ENCODE measurements at places on chromosomes 7 and 10.

DNA sequence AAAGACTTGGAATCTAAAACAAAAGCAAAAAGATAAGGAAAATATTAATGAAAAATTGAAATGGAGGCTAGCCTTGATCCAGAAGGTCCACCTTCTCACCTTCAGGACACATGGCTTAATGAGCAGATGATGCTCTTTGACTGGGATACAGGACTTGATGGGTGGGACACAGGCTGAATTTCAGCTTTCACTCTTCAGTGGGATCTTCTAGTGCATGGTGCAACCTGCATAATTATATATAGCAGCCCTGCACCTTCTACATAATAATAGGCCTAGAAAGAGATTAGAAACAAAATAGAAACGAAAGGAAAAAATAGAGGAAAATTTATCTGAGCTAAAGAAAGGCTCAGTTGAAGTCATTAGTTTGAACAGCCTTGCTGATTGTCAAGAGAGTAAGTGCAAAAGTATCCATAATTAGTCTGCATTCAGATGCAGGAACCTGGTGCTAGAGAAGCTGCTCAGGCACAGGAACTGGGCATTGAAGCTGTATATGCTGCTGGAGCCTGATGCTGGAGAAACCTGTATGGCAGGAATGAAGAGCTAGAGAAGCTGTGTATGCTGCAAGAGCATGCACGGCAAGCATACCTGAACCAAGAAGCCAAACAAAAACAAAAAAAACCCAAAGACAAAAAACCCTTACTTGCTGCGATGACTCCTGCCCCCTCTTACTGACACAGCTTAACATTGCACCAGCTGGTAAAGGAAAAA is 19.4 kb downstream of the MKLN1 start:
- no peak for DNase-seq

- DNase-seq, result no peak
These were observed 182.1 kb downstream of the NEBL start for GRCh38 chr10:20714979-20715378.

DNA sequence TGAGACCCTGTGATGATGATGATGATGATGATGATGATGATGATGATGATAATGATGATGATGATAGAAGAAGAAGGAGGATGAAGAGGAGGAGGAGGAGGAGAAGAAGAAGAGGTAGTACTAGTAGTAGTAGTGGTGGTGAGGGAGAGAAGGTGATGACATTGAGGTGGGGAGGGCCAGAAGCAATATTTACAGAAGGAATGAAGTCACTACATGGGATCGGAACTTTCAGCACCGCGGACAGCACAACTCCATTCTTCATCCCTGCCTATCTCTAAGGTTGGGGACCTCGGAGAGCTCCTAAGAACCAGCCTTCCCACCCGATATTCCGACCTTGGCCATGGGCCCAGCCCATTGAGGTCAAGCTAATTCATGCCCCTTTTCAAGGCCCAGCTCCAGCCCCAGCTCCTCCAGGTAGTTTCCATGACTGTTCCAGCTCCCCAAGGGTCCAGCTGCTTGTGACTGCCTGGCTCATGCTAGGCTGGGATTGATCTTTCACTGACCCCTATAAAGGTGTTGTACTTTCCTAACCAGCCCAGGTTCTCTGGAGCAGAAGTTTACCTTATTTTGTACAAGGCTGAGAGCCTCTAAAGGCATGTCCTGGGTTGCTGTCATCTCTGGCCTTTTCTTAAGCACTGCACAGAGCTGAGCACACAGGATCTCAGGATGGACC is 10.3 kb downstream of the CRHR2 start:
- DNase-seq, result peak; percentile 27

DNA sequence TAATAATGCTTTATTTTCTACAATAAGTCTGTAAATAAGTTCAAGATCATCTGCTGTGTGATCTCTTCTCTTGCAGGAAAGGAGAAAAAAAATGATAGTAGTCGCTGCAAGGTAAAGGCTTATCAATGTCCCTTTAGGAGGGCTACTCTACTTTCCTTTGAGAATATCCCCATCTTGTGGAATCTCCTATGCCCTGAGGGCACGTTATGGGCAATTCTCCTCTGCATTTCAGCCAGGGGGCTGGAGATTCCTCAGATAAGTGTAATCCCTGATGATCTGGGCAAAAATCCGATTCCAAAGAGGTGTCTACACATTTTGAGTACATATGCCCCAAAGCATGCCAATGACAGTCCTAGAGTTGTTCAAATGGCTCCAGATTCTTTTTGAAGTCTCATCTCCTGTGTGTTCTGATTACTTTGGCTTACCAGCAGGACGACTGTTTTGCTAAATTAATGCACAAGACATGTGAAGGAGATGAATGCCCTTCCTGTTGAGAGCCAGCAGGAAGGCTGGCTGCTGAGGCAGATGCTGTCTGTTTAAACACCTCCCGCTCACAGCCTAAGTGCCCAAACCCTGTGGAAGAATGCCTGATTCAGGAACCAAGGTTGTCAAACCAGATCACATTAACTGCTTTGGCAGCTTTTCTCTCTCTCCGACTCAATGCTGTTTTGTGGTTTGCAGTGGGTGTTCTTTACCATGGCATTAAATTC is 171.2 kb upstream of the COL1A2 start:
- no peak for DNase-seq

GRCh38 chr10:84298057-84298456 is 30.3 kb upstream of the CCSER2 start:
- DNase-seq, result no peak

DNA sequence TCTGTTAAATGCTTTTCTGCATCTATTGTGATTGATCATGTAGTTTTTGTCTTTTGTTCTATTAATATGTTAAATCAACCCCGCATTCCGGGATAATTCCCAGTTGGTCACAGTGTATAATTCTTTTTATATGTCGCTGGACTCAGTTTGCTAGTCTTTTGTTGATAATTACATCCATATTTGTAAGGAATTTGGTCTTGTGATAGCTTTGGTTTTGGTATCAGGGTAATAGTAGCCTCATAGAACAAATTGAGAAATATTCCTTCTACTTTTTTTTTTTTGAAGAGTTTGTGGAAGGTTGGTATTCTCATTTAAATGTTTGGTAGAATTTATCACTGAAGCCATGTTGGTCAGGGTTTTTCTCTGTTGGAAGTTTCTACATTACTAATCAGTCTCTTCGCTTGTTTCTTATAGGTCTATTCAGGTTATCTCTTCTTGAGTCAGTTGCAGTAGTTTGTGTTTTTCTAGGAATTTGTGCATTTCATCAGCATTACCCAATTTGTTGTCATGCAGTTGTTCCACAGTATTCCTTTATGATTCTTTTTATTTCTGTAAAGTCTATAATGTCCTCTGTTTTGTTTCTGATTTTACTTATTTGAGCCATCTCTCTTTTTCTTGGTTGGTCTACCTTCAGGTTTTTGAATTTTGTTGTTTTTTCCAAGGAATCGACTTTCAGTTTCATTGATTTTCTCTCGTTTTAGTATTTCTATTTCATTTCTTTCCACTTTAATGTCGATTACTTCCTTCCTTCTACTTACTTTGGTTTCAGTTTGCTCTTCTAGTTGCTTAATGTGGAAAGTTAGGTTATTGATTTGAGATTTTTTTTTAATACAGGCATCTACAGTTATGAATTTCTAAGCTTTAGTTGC is 64.6 kb upstream of the GJD4 start:
- DNase-seq, result no peak

GRCh38 chr10:29596356-29596755 is 38.4 kb downstream of the SVIL start:
- no peak for DNase-seq

DNA sequence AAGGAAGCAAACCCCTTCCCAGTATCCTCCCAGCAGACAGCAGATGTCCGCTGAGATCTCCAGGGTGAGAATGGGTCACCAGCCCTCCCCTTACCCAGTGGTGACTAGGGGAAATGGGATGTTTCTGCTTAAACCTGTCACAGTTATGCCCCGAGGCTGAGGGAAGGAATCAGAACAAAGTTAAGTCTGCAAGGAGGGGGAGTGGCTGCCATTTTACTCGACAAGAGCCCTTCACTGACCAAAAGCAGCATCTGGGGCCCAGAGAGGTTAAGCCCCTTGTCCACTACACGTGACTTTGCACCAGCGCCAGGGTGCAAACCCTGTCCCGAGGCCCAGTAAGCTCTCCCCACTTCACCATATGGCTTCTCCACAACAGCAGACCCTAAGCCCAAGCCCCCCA is 4.6 kb upstream of the NANOS1 start:
- no peak for DNase-seq

- no peak for DNase-seq
These were observed 26.4 kb downstream of the ARL4A start for GRCh38 chr7:12713625-12714378.

- no peak for DNase-seq
These were observed 321.9 kb downstream of the PTPRN2 start for GRCh38 chr7:158265743-158266080.

- DNase-seq, result no peak
These were observed 90.2 kb downstream of the IPMK start for GRCh38 chr10:58177362-58177947.

DNA sequence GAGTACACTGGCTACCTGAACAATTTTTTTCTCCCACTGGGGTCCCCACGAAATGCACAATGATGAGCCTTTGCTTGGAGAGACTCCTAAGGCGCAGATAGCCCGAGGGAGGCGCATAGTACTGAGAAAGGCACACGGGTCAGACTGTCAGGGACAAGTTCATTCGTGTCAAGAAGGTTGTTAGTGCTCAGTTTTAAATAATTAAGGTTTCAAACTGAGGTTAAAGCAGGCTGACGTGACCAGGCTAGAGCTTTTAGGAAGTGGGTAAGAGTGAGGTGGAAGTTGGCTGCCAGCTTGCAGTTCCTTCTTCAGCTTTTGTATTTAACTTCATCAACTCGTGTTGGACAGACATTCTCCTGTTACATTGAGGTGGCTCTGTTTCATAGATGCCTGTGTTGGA is 31.6 kb downstream of the RBM33 start:
- no peak for DNase-seq

- peak; percentile 74 for DNase-seq
These were observed 25.2 kb downstream of the GET4 start for GRCh38 chr7:901388-902154.

DNA sequence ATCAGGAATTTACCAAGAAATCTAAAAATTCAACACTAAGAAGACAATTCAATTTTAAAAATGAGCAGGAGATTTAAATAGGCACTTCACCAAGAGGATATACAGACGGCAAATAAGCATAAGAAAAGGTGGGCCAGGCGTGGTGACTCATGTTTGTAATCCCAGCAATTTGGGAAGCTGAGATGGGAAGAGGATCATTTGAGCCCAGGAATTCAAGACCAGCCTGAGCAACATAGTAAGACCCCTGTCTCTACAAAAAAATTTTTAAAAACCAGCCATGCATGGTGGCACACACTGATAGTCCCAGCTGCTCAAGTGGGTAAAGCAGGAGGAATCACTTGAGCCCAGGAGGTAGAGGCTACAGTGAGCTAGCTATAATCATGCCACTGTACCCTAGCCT is 3.5 kb upstream of the AKR1D1 start:
- no peak for DNase-seq

DNA sequence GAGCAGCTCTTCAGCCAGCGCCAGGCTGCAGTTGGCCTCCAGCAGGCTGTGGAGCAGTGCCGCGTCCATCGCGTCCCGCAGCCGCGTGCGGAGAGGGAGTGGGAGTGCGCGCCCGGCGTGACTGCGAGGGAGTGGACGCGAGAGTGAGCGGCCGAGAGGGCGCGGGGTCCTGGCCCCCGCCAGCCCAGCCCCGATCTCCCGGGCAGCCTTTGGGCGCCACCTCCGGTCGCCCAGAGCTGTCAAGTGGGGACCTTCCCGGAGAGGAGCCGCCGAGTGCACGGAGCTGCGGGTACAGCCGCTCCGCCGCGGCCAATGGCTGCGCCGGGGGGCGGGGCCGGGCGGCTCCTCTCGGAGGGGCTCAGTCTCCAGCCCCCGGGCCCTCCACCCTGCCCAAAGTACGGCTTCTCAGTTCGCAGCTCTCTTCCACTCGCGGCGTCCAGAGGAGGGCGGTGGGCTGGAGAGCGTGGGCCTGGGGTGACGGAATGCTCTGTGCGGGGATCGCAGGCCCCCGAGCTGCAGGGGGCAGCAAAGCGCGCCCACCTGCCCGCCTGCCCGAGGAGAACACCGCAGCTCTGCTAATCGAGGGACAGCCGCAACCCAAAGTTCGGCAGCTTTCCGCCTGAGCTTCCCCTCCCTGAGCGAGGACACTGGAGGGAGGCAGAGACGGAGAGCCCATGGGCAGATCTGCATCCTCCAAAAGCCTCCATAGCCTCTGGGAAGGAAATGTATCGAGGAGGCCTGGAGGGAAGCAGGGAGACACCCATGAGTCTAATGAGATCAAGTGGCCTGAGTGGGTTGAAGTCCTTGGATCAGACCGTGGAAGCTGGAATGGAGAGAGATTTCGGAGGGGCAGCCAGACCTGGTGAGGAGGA is at the start of gene CRHR2:
Gene CRHR2 (minus strand): TSS at position 245 of the 872 bp plus-strand sequence. CDS start 176 bp downstream, at position 69.
- DNase-seq, result peak; percentile 61

- no peak for DNase-seq
These were observed 1008.8 kb downstream of the KCNMA1 start for GRCh38 chr10:76628801-76629200.

GRCh38 chr10:51918884-51919325 is 219.5 kb upstream of the CSTF2T start:
- no peak for DNase-seq

DNA sequence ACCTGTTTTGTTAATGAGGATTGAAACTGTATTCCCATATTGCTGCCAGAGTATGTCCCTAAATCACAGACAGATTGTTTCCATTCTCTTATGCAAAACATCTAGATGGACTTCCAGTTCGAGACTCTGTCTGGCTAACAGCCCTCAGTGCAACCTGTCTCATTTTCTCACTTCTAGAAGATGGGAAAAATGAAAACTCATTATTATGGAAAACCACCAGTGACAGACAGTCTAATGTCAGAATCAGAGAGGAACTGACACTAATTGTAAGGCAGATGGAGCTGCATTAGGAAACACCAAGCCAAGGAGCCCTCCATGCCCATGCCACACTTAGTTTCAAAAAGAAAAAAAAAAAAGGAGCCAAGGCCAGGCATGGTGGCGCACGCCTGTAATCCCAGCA is 61.6 kb downstream of the NPSR1 start:
- DNase-seq, result no peak

DNA sequence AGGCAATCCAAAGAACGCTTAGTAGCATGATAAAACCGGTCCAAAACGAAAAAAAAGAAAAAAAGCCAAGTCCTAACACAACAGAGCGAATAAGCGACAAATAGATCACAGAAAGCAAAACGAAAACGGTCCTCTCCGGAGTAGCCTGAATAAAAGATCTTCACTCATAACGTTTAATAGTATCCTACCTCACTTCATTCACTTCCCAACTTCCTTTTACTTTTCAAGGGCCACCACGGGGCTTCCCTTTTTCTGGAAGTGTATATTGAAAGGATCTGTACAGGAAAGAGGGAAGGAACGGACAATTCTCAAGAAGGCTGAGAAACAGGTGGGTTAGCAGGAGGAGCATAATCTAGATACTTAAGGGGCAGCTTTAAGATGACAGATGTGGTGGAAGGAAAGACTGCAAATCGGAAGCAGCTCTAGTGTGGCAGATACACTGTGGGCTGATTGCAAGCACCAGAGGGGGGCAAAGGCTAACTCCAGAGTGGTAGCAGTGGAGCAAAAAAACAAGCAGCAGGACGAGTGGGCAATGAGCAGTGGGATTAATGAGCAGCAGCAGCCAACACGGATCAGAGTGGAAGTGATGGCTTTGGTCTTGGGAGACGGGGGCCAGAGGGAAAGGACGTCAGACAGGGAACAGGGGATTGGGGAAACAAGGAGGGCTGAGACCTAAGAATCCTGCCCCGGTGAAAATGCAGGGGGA is 866 bp downstream of the CNOT4 start:
- DNase-seq, result peak; percentile 51

- no peak for DNase-seq
These were observed 47.9 kb downstream of the TBATA start for GRCh38 chr10:70737250-70737649.

All from activated T-cell treated with anti-CD3 and anti-CD28 coated beads, Interleukin-2, amount 50 U/mL, for 48 hours (primary cell).